ENCODE measurements at places on chromosomes 16 and 17. TPM values are rescaled to one million over a fixed set of nuclear protein-coding genes. Genes with fewer than 3 reads are reported as not detected.
A peak's percentile ranks its signal among the peaks of the same experiment; 100 is the strongest.

VASN gene
- total RNA-seq = 10.2 TPM

KRTAP3-2 gene
- total RNA-seq = not detected

KIF1C gene
- total RNA-seq = 76.3 TPM

DNA sequence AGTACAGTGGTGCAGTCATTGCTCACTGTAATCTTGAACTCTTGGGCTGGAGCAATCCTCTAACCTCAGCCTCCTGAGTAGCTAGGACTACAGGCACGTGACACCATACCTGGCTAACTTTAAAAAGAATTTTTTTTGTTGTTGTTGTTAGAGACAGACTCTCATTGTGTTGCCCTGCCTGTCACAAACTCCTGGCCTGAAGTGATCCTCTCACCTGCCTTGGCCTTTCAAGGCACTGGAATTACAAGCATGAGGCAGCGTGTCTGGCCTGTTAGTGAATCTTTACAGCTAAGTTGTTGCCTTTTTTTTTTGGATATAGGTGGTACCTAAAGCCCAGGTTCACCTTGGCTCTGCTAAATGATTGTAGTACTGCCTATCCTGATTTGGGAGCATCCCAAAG lies 290.6 kb downstream of the BCAS3 start:
- no peak for DNase-seq

GRCh38 chr16:84315422-84315821 lies 20.7 kb downstream of the WFDC1 start:
- peak; percentile 6 for DNase-seq

DNA sequence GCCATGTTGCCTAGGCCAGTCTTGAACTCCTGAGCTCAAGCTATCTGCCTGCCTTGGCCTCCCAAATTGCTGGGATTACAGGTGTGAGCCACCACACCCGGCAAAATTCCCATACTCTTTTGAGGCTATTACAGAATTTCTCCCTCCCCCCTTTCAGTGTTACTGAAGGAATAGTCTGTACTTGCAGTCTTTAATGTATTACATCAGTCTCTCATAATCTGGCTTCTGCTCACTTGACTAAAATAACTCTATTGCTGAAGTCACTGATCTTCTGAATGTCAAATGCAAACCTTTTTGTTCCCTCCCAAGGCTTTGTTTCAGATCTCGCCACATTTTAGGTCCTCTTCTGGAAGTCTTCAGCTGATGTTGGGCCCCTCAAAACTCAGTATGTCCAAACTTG lies 51.8 kb downstream of the TNRC6A start:
- no peak for DNase-seq

GRCh38 chr16:22202261-22202637 lies 3.8 kb upstream of the EEF2K start:
- no peak for DNase-seq

NACA2 gene
- not detected for total RNA-seq

TBC1D3I gene
- not detected for total RNA-seq

DNA sequence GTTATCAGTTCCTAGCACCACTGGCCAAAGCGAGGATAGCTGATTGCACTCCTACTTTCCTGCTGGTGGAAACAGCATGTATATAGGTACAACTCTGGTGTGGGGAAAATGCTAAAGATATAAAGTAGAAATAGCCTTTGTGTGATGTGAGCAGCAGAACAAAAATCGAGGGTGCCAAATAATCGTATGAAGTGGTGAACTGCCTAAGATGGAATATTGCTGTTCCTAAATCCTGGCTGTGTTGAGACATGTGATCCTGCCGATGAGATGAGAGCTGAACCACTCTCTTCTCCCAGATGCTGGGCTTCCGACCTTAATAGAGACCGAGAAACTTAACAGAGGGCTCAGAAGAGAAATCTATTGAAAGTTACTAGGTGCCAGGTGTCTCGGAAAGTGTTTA lies 117.8 kb downstream of the WWOX start:
- DNase-seq = no peak

DNA sequence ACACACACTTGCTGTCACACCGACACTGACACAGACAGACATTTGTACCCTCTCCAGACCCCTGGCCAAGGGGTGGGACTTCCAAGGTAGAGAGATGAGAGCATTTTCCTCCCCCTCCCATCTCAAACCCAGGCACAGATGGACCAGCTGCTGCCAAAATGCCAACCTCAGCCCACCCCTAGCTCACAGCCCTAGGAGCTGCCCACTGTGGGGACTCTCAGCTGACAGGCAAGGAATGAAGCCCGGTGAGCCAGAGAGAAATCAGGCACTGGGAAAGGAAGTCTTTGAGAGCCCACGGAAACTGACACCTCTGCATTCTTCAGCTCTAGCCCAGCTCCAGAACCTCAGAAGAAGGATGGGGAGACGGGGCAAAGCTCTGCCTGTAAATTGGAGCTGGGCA lies 2.8 kb downstream of the ETV4 start:
- DNase-seq = no peak

HOXB9 gene
- 0.28 TPM for total RNA-seq

CCDC92B gene
- total RNA-seq = not detected

FLYWCH1 gene
- total RNA-seq = 51.5 TPM

AANAT gene
- total RNA-seq = not detected
